Stimulated activated CD4-positive, alpha-beta T cell treated with anti-CD3 and anti-CD28 coated beads, Interleukin-4, amount 100 ng/mL, for 48 hours (primary cell): ENCODE measurements at places on chromosomes 4 and X.

- DNase-seq = no peak
Measured at GRCh38 chrX:7090641-7091040, 56.9 kb upstream of the STS start.

DNA sequence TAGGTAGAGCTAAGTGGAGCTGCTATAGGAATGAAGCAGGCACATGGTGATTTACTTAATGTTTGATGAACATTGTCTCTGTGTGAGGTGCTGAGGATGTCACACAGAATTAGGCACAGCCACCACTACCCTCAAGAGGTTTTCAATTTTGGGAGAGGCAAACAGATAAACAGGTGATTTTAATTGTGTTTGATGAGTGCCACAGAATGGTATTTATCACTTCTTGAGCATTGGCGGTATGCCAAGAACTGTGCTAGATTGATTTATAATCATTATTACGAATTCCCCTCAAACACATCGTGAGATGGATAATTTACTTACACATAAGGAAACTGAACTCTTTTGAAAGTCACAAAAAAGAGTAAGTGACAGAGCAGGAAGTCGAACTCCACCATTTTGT, 74.8 kb downstream of the FREM3 start:
- DNase-seq = no peak

- no peak for DNase-seq
Measured at GRCh38 chr4:130077275-130077674, 981.3 kb downstream of the C4orf33 start.

DNA sequence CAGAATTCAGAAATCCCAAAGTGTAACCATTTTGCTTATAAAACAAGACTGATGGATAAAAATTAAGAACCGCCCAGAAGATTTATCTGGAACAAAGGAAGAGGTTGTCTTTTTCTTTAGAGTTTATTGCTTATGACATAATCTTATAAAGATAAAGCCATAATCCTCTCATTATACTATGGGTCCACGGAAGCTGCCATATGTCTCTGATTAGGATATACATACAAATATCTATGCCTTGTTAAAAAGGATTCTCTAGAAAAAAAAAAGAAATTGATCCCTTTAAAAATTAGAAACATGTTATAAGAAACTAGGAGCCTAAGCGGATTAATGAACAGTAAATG, 70.5 kb downstream of the RELL1 start:
- DNase-seq = no peak

GRCh38 chrX:74295101-74295500, 8.9 kb upstream of the ZCCHC13 start:
- DNase-seq = no peak

GRCh38 chrX:11647138-11647537, 18.6 kb downstream of the ARHGAP6 start:
- DNase-seq = no peak
